Nucleus accumbens (tissue), 56 donors: ENCODE measurements at places on chromosomes 7 and 10.

- DNase-seq: no peak
Observed at GRCh38 chr10:92081641-92082040, 158.1 kb downstream of the BTAF1 start.

DNA sequence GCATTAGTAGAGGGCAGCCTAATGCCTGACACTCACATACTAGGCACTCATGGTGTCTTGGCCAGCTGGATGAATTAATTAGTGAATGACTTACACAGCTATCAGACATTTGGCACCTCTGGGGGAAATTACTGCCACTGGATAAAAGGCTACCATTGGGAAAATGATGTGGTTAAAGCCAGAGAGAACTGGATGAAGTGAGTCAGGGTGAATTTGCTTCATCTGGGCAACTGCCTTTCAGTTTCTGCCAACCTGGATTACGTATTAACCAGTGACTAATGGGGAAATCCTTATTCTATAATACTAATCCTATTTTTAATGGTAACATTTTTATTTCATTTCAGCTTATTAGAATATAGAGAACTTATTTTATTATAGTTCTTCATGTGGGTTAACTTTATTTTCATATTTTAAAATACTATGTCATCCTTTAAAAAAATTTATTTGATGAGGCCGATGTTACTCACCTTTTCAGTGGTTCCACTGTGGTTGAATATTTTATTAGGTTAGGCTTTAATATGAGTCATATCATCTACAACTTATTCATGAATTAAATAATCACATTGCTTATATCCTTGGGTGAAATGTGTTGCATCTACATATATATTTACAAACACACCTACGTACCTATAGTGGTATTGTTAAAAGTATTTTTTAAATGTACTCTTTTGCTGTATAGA is 85.6 kb upstream of the CAPZA2 start:
- DNase-seq: no peak

- no peak for DNase-seq
Observed at GRCh38 chr7:147519062-147519461, 1071.5 kb upstream of the C7orf33 start.

DNA sequence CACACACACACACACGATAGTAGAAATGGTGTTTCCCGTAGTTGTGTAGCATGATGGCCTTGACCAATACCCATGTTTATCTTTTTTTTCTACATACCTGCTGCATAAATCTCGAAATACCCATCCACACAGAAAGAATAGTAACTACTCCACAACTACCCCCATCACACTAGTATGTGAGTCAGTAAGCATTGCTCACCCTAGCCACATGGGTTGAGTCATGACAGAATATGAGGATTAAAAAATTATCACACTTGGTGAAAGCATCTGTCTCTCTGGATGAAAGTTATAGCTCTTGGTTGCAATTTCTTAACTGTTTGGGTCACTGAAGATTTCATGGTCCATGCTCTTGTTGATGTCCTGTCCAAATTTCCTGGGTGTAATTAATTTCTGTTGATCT is 103.4 kb upstream of the MDFIC start:
- DNase-seq: no peak

DNA sequence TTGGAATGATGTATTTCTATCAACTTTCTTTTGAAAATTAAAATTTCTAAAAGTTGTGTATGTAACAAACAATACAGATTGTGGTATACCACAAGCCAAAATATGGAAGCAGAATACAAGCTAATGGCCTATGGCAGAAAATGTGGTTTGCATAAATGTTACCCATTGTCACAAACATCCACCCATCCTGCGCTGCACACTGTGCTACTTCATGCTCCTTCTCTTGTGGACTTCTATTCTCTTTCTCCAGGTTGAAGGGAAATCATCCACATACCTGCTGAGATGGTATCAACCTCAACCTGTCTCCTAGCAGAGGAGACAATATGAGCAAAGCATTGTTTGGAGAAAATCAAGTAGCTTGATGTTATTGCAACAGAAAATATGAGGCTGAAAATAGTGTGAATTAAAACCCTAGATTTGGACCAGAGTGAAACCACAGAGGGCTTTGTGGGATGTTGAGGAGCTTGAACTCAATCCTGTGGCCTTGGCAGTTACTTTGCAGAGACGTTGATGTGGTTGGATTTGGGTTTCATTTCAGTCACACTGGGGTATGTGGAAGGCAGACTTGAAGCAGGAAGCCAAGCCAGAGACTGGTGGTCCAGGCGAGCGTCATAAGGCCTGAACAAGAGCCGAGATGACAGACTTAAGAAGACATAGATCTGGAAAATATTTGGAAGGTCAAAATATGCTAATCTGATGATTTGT is 63.8 kb downstream of the ICA1 start:
- DNase-seq: no peak

DNA sequence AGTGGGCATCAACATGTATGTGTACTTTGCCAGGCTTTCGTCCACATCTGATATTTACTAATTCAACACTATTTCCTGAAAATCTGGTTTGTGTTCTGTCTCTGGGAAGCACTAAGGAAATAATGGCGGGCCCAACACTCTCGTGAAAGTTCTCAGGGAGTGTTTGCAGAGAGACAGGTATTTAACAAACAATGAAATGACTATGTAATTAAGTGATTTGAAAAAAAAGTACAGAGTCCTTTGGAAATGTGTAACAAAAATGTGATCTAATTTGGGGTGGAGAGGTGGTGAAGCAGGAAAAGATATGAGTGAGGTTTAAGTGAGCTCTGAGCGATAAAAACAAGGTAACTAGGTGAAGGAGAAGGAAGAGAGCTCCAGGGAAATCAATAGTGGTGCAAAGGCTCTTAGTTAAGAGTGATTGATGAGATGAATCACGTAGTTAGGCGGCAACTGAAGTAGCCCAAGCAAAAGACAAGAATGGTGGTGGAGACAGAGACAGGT is 95.3 kb upstream of the DNAJB12 start:
- DNase-seq: no peak

DNA sequence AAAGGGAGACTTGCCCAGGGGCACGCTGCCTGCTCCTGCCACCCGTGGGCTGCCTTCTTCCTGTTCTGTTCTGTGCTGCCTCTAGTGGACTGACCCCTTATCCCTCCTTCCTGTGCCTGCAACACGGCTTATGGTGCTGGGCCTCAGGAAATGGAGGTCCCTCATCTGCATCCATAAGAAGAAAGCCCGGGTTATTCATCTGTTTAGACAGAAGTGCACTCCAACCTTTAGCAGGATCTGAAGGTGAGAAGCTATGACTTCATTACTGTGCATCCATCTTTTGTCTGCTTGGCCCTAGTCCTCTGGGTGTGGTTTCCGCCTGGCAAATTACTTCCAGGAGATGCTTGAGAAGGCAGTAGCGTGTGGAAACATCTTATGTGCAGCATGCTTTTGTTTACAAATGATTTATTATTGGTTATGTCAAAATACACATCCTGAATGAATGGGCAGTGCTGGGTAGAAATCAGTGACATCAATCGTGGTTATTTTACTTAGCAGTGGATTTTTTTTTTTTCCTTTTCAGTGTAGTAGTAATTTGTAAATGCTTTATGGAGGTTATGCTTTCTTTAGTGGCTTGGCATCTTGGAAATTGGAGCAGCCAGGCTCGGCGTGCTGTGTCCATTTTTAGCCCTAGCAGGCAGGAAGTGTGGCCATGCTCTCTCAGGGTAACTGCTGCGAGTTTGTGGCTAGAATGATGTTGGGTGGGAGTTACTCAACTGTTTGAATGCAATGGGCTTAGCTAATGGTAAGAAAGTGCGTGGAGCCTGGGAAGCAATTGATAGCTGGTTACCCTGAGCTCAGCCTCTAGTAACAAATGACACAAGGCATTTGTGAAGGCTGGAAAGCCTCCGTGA is 12.7 kb downstream of the PTPRE start:
- DNase-seq: no peak

GRCh38 chr7:50661345-50662040 is 96.3 kb upstream of the DDC start:
- no peak for DNase-seq

DNA sequence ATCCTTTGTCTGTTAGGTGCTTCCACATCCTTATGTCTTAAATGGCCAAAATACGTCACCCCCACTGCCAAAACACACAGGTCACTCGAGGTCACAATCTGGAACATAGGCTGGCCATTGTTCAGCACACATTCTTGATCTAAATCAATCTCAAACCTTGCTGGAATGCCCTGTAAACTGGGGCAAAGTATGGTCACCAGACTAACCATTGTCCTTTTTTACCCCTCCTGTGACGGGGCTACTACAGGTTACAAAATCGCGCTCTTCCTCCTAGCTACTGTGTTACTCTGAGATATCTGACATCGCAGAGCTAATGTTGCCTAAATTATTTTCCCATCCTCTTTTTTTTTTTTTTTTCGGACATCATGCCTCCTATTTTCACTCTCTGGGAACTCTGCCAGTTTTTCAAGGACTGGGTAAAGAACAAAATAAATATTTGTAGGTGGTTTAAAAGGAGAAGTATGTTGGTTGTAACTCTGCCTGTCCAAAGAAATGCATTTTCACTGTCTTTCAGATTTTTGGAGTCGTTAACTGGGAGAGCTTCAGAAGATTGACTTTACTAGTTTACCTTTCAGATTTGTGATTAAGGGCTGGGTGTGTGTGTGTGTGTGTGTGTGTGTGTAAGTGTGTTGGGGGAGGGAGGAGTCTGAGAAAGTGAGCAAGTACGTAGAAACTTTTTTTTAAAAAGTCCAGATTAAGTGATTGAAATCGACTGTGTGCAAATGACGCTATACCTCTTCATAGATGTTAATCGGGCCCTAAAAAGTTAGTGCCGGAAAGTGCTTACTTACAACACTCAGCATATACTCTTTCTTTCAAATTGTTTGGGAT is 942 bp upstream of the KIAA1217 start:
- no peak for DNase-seq

DNA sequence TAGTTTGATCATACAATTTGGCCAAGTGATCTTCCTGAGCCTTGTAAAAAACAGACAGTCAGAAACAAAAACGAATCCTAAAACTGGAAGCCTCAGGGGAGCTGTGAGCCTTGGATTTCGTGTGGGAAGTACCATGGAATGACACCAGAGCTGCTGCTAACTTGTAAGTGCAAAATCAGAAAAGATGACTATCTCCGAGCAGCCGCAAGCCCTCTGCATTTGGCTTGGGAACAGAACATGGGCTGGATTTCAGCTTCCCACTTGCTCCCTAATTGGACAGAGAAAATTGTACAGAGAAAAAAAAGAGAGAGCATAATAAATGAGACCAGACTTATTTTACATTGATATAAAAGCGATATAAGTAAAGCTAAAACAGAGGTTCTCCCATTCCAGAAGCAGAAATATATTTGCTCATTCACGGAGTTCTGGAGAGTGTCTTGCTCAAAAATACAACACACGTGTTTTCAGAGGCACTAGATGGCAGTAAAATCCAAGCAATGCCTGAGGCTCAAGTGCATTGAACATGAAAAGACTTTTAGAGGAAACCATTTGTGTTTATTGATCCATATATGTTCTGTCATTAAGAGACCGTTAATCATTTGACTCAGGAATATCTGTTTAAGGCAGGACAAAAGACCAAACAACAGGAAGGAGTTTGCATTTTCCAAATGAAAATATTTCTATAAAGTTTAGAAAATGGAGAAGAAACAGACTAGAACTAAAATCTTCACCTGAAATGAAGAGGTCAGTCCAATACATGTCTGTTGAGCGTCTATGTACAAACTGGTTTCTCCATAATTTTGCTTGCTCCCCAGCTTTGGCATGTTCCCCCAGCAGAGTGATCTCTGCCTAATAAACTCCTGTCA is 78.3 kb upstream of the SLC26A5 start:
- DNase-seq: no peak

DNA sequence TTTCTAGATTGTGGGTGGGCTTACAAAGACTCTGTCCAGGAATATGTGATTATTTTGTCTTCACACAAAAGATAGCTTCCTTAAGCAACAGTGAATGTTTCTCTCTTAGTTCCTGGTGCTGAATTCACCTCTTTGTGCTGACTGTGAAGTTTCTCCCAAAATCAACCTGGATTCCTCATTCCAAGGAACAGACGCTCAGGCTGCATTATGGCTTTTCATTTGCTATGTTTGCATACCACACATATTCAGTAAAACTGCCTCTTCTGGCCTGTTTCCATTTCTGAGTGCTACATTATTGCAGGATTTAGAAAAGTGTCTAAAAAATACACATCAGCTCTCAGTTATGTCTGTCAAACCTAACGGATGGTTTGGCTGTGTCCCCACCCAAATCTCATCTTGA is 21.5 kb downstream of the MACROH2A2 start:
- DNase-seq: no peak
